Activated naive CD8-positive, alpha-beta T cell treated with anti-CD3 and anti-CD28 coated beads, Interleukin-2, amount 10 ng/mL, durations not matched to agents 7 days and 5 days (primary cell): ENCODE measurements at places on chromosomes 3 and 15. TPM values are rescaled to one million over a fixed set of nuclear protein-coding genes. Genes with fewer than 3 reads are reported as not detected.
A peak's percentile ranks its signal among the peaks of the same experiment; 100 is the strongest.

- DNase-seq: no peak
Measured at GRCh38 chr15:58460116-58460790, 28.5 kb downstream of the LIPC start.

DNA sequence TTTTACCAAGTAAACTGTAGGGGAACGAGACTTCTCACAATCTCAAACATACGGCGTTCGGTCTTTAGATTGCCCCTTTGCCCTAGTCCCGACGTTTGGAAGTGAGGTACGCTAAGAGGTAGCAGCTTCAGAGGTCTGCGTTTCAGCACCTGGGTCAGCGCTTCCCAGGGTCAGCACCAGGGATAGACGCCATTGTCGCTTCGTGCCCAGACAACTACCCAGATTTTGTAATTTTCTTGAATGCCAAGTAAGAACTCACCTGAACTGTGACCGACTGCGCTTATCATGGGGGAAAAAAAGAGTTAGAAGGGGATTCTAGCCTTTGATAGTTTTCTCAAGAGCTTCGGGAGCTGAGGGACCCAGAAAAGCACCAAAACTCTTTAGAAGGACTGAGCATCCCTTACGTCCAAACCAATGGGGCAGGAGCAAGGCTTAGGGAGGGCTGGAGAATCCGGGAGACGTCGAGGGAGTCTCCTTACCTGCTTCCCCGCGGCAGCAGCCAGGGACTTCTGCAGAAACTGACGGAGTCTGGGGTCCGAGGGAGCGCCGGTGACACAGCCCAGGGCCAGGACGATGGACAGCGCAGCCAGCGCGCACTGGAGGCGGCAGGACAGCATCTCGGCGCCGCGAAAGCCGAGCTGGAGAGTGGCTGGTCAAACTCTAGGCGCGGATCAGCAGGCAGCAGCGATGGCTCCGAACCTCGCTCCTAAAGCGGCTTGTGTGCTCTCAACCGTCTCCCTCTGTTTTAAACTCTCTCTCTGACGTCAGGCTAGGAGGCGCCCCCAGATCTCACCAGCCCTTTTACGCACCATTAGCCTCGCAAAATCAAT, at the start of gene SST:
Gene SST, minus strand, starts transcription at position 720 of the 830 bp plus-strand sequence. Its CDS starts 103 bp downstream, at position 617.
- DNase-seq: peak; percentile 46

DNA sequence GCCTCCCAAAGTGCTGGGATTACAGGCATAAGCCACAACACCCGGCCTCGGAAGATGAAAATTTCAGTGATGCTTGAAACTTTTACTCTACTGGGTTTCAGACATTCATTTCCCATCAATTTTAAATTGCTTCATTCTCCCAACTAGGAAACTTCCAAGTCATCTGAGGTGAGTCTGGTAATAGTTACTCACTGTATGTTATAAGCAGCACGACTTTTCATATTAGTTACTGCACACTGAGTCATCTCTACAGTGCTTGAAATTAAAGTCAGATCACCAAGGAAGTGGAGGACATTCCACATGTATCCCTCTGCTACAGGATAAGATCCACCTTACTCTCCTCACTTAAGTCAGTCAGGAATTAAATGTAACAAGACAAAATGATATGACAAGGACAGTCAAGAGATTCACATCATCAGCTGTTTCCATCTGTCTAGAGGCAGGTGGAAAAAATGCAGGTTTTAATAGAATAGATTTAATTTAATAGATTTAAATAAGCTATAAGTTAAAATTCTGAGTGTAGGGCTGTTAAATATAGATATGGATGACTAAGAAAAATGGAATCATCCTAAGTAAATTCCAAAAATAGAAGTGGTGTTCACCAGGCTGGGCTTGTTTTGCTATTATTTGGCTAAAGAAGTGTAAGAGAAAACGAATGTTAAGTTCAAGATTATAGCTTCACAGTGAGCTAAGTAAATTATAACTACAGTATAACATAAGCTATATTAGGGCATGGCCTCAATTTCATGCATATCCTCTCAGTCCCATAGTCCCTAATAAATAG, 104.4 kb downstream of the TMCO5A start:
- no peak for DNase-seq

DNA sequence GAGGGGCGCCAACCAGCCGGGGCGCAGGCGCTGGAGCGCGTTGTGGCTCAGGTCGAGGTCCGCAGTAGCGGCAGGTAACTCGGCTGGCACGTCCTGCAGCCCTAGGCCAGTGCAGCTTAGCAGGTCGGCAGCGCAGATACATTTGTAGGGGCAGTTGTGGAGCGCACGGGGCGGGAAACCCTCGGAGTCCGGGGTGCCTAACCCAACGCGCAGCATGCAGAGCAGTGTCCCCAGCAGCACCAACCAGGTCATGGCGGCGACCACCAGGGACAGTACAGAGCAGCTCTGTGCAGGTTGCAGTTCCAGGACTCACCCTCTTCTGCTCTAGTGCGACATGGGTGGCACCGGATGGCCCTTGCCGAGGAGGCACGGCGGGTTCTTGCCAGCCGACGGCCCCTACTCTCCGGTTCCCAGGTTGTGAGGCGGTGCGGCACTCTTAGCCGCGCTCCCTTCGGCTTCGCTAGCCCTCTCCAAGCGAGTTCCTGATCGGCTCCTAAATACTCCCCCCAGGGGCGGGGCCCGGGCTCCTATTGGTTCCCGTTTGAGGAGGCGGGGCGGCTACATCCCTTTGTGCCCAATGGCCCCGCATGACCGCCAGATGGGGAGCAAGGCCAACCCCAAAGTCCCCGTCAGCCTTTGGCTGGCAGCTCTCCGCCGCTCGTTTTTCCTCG, at the start of gene AMIGO3:
Gene AMIGO3, minus strand, starts transcription at position 471 of the 671 bp plus-strand sequence. Its CDS starts 219 bp downstream, at position 252.
- peak; percentile 92 for DNase-seq

DNA sequence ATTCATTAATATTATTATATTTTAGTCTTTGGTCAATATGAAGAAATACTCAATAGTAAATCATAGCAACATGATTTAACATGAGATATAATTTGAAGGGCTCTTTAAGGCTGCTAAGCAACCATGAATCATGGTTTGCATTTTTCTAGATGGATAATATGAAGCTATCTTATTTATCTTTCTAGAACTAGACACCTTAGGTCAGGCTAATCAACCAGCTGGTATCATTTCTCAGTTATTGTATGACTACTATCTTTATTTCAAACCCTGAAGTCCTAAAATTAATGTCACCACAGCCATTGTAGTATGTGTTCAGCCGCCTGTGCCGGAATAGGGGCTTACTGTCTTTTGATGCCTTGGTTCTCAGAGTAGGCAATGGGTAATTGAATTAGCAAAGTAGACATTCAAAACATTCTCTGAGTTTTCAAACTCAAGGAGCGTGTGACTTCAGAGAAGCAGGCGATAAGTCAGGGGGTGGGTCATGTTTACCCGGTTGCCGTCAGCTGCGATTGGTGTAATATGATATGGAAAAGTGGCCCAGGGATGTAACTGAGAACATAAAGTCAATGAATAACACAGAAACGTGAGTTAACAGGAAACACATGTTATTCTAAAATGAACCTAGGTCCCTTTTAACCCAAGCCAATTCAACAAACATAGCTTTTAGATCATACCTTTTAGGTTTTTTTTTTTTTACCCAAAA, 93.4 kb upstream of the CTDSPL start:
- no peak for DNase-seq

DNA sequence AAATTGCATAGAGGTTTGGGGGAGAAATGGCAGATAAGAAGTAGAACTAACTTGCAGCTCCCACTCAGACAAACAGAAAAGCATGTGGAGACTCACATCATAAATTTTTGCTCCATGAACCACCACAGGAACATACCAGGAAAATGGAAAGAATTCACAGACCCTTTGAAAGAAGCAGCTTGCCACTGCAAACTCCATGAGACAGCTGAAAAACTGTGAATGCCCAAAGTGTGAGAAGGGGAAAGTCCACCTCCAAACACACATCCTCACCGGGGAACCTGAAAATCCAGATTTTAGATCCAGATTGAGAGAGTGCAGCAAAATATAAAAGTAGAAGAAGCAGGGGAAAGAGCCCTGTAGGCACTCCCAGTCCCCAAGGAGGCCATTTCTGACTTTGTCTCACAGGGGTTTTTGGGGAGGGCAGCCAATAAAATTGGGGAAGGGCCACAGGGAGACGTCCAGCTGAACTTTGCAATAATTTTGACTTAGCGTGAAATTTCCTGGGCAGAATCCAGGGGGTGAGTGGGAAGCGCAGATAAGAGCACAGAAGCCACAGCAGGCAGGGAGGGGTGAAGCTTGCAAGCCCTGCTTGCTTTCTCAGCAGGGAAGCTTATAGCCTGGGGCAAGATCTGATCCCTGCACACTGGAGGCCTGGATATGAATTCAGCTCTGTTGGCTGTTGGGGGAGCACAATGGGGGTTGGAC, 183.4 kb upstream of the UBE2E2 start:
- DNase-seq: no peak

- no peak for DNase-seq
Measured at GRCh38 chr3:53836084-53836872, 9.9 kb downstream of the CHDH start.

- DNase-seq: no peak
Measured at GRCh38 chr15:56410721-56411120, 45.5 kb downstream of the TEX9 start.

DNA sequence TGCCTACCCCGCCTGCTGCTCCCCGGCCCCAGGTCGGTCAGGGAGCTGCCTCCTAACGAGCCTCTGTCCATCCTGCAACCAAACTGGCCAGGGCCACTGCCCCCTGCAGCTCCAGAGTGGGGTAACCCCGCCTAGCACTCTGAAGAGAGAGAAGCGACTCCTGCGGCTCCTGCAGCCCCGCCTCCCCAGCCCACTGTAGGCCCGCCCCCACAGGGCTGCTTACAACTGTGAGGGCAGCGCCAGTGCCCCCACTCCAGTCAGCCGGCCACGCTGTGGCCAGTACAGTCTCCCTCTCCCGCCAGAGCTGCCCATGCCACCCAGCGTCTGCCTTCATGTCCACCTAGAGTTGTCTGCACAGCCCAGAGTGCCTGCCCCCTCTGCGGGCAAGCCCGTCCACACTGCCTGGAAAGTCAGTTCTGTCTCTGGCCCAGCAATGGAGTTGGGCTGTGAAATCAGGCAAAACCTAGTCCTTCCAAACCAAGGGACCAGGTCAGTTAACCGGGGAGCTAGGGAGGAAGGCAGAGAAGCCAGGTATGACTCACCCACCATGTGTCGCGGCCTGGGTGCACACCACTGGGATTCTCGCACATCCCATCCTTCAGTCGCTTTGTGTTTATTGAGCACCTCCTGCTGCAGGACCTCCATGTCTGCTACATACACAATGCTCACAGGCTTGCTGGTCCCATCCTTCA, 2.4 kb downstream of the UCN2 start:
- DNase-seq: peak; percentile 54

The IMPDH2 gene
- 146 TPM for total RNA-seq

GRCh38 chr3:132981719-132982118, 56.5 kb upstream of the TMEM108 start:
- DNase-seq: no peak

The NGLY1 gene
- 80.8 TPM for total RNA-seq

DNA sequence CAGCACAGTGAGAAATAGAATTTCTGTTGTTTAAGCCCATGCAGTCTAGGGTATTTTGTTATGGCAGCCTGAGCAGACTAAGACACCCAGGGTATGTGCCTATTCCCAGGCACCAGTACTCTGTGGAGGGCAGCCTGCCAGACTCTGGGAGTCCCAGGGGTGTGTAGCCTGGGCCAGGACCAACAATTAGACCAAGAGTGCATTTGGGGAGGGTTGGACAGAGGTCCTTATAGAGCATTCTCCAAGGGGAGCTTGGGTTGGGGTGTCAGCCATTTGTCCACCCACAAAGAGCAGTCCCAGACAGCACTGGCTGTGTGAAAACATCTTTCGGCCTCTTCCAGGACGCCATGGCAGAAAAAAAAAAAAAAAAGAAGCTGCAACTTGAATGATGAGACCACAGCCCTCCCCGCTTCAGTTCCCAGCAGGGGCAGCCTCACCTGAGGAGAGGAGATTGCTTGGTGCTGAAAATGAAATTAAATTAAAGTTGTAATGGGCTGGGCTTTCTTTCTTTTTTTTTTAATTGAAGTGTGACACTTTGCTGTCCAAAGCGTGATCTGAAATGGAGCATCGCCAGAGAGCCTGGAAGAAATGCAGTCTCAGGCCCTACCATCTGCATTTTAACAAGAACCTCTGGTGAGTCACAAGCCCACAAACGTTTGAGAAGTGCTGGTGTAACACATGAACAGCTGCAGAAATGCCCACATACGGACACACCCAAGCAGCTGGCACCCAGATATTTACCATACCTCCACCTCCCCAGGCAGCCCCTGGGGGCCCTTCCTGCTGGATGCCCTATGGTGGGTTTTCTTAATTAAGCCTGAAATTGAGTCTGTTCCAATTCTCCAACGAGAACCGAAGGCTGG, 21.3 kb upstream of the CAV3 start:
- no peak for DNase-seq

DNA sequence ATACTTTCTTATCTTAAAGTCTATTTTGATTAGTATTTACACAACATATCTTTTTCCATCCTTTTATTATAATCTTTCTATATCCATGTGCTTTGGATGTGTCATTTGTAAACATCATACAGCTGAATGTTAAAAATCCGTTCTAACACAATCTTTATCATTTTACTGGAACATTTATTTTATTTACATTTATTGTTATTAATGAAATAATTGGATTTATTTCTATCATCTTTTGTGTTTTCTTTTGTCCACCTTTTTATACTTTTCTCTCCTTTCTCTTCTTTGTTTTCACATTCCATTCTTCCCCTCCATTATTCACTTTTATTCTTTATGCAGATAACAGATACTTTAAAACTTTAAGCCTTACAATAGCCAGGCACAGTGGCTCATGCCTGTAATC, 34.7 kb upstream of the CTDSPL start:
- DNase-seq: no peak

The TMEM212 gene
- total RNA-seq: not detected

The GOLGA8G gene
- total RNA-seq: not detected

- no peak for DNase-seq
Measured at GRCh38 chr3:193605876-193606275, 12.9 kb downstream of the OPA1 start.

The CCR8 gene
- total RNA-seq: 1.1 TPM

- DNase-seq: no peak
Measured at GRCh38 chr3:140842984-140843649, 98.5 kb upstream of the SLC25A36 start.

The ABI3BP gene
- total RNA-seq: 0.17 TPM

The HDAC11 gene
- total RNA-seq: 4.9 TPM

- DNase-seq: no peak
Measured at GRCh38 chr3:192825657-192826200, 91.9 kb downstream of the MB21D2 start.

The PLOD2 gene
- total RNA-seq: 0.42 TPM

The ZPLD1 gene
- not detected for total RNA-seq

DNA sequence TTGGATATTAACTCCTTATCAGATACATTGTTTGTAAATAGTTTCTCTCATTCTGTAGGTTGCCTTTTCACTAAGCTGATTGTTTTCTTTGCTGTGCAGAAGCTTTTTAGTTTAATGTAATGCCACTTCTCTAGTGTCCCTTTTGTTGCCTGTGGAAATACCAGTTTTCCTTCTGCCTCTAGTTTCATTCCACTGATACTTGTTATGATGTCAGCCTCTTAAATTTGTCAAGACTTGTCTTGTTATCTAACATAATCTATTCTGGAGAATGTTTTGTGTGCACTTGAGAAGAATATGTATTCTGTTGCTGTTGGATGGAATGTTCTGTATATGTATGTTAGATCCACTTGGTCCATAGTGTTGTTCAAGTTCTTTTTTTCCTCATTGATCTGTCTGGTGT, 18.0 kb upstream of the CEP152 start:
- no peak for DNase-seq

The CPNE4 gene
- not detected for total RNA-seq

- no peak for DNase-seq
Measured at GRCh38 chr15:48563934-48564333, 81.6 kb downstream of the FBN1 start.
